Tongue (tissue), 3 donors: ENCODE measurements at places on chromosomes 6 and 20. TPM values are rescaled to one million over a fixed set of nuclear protein-coding genes. Genes with fewer than 3 reads are reported as not detected.

- DNase-seq: no peak
These were observed 8.3 kb downstream of the PRDM1 start for GRCh38 chr6:106094261-106094963.

The CST3 gene
- 229 TPM for total RNA-seq

DNA sequence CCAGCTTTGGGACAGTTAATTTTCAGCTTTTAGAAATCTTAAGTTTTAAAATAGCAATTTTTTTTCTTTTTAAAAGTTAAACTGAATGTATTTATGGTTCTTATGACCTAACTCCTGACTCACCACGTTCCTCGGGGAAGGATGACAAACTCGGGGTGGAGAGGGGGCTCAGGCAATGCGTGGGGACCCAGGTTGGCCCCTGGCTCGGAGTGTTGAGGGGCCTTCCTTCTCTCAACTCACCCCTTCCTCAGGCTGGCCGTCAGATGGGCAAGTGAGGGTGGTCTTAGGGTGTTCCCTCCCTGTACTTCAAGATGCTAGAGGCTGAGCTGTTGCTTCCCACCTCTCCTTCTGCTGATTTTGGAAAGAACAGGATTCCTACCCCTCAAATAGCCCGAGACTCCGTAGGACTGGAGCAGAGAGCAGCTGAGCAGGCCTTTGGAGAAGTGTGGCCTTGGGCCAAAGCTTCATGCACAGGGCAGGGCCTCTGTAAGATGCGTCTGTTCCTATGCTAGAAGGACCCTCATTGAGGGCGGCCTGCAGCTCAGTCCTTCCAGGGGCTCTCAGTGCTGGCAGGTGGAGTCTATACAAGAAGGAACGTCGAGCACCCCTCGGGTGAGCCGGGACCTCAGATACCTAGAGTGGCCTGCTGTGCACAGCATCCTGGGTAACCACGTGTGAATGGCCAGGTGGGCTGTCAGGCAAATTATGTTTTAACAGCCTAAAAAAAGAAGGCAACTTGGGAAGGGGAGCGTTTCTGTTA, 79.3 kb downstream of the TCP11 start:
- DNase-seq: no peak

DNA sequence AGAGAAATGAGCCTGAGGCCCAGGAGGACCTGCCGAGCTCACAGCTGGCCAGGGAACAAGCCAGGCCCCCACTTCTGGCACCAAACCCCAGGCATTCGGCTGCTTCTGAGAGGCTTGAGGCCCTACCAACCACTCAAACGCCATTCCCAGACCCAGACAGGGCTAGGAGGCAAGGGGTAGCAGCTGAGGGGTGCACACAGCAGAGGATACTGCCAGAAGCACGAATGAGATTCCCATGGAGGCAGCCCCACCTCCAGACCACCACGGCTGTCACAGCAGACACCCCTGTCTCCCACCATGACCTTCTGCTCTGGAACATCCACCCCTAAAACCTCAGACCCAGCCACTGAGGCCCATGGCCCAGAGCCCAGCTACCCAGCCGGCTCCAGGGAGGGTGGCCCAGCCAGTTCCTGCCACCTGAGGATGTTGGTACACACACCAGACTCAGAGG, 36.1 kb downstream of the NTSR1 start:
- peak; percentile 36 for DNase-seq

The CRISP1 gene
- not detected for total RNA-seq

The FGD2 gene
- 13.1 TPM for total RNA-seq

DNA sequence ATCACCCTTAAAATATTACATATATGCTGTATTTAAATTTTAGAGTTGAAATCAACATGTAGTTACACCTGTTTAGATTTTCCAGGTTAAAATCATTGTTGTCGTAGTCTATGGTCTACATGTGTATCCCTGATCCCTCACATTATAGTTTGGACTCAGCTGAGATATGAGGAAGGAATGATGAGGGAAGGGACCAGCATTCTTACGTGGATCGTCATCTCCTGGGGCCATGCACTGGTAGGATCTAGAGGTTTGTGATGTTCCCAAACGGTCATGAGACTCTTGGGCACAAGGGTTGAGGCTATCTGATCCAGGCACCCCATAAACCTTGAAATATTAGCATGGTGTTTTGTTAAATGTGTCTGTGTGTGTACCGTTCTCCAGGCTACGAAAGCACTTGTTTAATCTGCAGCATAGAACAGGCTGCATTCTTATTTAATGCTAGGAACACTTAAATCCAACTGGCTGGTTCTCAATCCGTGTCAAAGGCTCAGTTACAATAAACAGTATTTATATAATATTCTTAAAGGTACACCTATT, 55.4 kb downstream of the IPCEF1 start:
- no peak for DNase-seq

DNA sequence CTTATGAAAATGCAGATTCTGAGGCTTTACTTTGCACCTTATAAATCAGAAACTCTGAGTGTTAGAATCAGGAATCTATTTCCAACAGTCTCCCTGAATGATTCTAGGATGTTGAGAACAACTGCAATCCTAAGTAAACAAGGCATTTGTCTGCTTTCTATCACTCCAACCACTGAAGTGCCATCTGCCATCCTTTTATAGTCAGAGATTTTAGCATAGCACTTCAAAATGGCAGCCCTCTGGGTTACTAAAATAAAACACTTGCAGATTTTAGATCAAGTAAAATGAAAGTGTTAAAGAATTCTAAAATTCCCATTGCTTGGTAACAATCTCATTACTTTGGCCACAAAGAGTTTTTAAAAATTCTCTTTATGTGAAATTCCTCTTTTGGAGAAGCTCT, 258.9 kb downstream of the CD109 start:
- no peak for DNase-seq

The SLC35D3 gene
- total RNA-seq: not detected

- DNase-seq: no peak
These were observed 31.8 kb downstream of the FITM2 start for GRCh38 chr20:44279228-44279627.

GRCh38 chr20:51596668-51597388, 54.3 kb upstream of the NFATC2 start:
- no peak for DNase-seq

DNA sequence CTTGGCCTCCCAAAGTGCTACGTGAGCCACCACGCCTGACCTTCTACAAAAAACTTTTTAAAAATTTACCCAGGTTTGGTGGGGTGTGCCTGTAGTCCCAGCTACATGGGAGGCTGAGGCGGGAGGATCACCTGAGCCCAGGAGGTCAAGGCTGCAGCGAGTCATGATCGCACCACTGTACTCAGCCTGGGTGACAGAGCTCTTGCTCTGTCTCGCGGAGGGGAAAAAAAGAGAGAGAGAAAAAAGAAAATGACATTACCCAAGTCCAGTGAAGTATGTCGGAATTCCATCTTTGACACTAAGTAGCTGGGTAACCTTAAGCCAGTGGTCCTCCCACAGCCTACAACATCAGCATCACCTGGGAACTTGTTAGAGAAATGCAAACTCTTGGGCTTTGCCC, 18.8 kb upstream of the MAP1LC3A start:
- no peak for DNase-seq

The JPH2 gene
- 188 TPM for total RNA-seq

DNA sequence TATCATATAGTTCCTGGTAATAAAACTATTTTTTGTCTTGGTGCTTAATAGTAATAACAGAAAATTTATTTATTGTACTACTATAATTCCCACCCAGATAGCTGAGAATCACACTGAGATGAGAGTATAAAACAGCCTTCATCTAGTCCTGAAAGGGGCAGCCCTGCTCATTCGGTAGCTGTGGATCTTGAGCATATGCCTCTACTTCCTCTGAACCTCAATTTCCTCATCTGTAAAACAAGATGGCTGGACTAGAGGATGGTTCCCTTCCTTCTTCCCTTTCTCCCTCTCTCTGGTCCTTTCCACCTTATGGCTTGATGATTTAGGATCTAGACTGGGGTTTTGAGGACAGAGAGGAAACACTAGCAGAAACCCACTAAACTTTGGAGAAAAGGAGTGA, 15.0 kb downstream of the FKBP5 start:
- no peak for DNase-seq

GRCh38 chr6:145276756-145277155, 458.6 kb downstream of the EPM2A start:
- no peak for DNase-seq

DNA sequence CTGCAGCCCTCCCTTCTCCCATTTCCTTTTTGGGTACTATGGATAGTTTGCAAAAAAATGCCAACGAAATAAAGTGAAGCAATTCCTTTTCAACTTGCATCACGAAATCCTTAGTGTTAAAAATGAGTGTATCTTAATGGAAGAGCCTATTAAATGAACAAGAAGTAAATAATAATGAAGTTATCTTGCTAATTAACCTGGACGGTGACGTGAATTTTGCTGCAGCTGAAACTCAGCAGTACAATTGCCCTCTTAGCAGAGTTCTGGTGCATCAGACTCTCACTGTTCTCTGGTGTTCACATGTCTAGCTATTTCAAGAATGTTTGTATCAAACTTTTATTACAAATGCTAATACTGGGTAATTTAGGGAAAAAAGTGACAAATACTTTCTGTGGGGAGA, 119.7 kb upstream of the HDAC2 start:
- no peak for DNase-seq

- DNase-seq: no peak
These were observed 15.7 kb downstream of the TMEM181 start for GRCh38 chr6:158575550-158575949.

The BPIFB4 gene
- 0.62 TPM for total RNA-seq

- peak; percentile 84 for DNase-seq
These were observed 29.1 kb upstream of the PHACTR3 start for GRCh38 chr20:59575216-59575615.

GRCh38 chr20:36861875-36862801, 13.8 kb upstream of the TLDC2 start:
- DNase-seq: peak; percentile 95

GRCh38 chr20:38252292-38253288, 7.9 kb downstream of the KIAA1755 start:
- DNase-seq: peak; percentile 39

GRCh38 chr6:40599555-40599954, 12.4 kb upstream of the LRFN2 start:
- DNase-seq: peak; percentile 74

- DNase-seq: no peak
These were observed 110.4 kb downstream of the ADGRG6 start for GRCh38 chr6:142412241-142412640.

The KIF25 gene
- total RNA-seq: 0.82 TPM

GRCh38 chr20:60808003-60808672, 443.9 kb upstream of the CDH4 start:
- DNase-seq: no peak

The TREM2 gene
- not detected for total RNA-seq

DNA sequence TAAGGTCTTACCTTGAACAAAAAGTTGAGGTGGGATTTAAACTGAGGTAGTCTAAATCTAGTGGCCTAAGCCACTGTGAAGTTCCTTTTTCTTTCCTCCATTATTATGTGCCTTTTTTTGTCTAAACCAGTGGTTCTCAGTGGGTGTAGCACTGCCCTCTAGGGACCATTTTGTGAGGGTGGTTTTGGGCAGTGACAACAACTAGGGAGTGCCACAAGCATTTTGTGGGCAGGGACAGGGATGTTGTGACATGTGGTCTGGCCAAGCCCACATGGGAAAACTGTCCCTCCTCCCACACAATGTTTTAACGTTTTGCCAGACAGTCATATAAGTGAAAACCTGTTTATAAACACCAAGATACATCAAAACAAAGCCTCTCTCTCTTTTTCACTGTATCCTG, 899.4 kb upstream of the FLRT3 start:
- DNase-seq: no peak

DNA sequence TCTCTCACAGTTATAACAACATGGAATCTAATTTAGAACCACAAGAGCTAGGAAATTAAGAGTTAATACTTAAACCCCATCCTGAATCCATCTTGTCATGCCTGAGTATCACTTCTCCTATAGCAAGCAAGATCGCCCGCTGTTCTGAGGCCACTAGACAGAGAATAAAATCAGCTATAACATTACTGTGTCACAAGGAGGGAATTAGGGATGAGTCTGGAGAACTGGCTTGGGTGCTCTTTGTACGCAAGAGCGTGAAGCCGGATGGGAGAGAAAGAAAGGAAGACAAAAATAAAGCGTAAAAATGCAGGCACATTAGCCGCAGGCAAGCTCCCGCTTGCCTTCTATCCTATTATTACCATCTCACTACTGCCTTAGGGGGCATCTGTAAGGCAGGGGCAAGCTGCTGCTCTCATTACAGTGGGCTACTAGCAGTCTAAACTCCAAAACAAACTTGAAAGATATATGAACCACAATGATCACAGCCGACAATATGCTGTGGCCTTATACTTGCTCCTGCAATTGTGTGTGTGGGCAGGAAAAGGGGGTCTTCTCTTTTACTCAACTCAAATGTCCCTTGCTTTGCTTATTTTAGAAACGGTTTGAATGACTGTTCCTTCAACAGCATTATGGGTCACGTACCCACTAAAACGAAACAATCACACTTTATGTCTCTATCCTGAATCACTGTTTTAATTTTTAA, 81.9 kb downstream of the GJA10 start:
- DNase-seq: no peak

GRCh38 chr6:157453978-157454377, 73.0 kb downstream of the ZDHHC14 start:
- no peak for DNase-seq

The DNMT3B gene
- total RNA-seq: 2.9 TPM

GRCh38 chr6:1409774-1410465, 20.5 kb downstream of the FOXF2 start:
- no peak for DNase-seq

DNA sequence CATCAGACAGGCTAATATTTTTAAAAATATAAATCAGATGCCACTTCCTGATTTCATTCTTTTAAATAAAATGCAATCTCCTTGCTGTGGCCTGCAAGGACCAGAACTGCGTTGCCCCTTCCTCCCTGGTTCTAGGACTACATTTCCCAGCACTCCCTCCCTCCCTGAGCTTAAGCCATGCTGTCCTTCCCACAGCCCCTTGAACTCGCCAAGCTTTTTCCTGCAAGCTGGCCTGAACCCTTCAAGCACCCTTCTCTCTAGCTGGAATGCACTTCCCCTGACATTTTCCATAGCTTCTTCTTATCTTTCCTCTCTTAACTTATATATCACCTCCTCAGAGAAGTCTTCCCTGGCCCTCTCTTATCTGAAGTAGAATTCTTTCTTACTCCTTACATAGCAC, 6.1 kb upstream of the DOK5 start:
- no peak for DNase-seq

DNA sequence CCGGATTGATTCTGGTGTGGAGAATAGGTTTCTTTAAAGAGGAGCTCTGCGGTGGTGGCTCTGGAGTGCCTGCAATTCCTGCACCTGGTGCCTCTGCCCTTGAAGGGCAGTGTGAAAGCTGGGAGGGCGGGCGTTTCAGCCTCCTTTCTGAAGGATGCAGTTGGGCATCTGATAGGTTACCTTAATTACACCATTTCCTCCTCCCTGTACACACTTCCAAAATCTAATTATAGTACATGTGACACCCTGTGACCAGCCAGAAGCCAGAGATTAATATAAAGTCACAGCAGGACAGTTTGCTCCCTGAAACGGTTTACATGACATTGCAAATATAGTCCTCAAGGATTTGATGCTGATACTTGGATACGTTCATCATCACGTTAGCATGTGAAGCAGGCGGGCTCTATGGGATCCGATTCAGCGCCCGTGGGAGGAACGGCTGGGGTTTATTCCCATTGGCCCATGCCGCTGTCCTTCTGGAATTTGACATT, 548.2 kb downstream of the QKI start:
- DNase-seq: no peak
